Mesenteric fat pad (tissue), 1 donor: ENCODE measurements at places on chromosomes 6 and 20.

DNA sequence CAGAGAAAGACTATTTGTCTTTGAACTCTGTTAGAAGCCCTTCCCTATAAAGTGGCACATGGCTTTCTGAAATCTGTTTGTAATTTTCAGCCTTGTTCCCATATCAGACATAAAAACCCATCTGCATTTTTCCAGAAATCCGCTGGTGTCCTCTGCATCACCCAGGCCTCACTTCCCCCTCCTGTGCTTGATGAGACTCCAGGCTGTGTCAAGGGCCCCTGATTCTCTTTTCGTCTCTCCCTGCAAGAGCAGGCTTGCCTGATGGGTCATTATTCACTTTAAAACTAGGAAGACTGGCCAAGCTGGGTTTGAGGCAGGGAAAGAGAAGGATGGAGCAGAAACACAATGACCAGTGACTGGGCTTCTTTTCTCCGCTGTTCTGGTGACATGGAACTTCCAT is 10.6 kb upstream of the PROKR2 start:
- DNase-seq = no peak

GRCh38 chr20:45814314-45814713 is 1.9 kb downstream of the UBE2C start:
- DNase-seq = no peak

DNA sequence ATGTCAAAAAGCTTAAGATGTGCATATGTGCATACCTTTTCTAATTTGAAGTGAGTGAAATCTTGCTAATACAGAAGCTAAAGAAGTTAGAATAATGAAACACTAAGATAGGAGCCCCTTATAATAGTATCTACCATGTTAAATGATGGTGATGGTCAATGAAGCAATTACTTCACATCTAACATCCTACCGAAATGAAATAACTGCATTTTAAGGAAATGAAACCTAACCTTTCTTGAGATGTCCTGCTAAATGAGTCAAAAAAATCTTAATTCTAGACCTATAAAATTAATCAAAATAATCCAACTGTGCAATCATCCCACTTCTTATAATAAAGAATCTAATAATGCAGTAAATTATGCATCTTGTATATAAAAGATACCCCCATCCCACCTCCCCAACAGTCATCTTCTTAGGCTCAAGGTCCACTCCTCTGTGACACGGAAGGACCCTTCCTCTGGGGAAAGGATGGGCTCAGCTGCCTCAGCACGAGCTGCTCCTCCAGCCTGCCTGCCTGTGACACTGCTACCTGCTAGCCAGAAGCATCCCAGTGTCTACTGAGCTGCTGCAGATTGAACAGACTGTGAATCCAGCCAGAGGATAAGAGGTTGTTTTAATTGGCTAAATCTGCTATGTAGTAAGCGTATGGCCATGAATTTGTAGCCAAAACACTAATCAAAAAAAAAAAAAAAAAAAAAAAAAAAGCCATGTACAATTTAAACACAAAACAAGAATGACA is 129.6 kb upstream of the BEND3 start:
- no peak for DNase-seq

DNA sequence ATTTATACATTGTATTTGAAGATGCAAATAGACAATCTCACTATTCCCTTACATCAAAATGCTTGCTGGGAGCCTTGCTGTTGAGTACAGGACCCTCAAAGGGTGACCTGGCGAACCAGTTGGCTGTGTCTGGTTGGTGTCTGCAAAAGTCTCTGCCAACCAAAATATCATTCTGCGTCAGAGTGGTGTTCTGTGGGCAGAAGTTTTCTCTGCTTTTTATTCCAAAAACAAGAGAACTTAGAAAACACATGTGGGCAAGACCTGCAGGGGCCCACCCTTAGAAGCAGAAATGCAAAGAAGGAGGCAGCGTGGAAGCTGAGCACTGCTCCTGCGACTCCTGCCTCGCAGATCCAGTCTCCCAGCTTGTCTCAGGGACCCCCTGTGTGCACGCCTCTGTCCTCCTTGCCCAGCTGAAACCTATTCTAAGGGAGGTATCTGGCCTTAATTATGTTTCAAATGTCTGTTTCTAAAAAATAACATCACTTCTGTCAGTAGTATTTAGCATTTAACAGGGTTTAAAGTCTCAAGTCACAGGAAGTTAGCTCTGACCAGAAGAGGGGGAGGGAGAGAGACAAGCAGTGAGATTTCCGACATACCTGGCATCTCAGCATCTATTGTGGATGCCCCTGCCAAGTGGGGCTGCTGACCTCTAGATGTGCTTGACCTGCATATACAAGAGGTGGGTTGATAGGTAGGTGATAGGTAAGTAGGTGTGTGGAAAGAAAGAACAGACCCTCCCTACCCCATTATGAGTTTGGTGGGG is 101.3 kb downstream of the SASH1 start:
- no peak for DNase-seq

- DNase-seq = peak; percentile 85
Measured at GRCh38 chr20:59382157-59382725, 81.8 kb downstream of the EDN3 start.

GRCh38 chr6:15340775-15341174 is 94.9 kb downstream of the JARID2 start:
- DNase-seq = no peak

DNA sequence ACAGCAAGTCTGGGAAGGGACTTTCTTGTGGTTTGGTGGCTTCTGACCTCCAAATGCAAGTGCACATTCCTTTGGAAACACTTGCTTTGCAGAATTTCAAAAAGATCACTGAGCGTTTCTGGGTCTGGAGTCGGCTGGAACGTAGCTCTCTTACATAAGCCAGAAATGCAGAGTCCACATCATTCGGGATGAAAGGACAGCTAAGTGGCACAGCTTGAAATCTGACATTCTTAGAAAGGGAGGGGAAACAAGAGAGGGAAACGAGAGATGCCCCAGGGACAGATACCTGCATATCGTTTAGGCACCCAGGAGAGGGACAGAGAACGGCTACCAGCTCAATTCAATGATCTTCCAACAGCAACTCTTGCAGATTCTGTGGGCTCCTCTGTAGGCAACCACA is 118.7 kb downstream of the NFATC2 start:
- no peak for DNase-seq

DNA sequence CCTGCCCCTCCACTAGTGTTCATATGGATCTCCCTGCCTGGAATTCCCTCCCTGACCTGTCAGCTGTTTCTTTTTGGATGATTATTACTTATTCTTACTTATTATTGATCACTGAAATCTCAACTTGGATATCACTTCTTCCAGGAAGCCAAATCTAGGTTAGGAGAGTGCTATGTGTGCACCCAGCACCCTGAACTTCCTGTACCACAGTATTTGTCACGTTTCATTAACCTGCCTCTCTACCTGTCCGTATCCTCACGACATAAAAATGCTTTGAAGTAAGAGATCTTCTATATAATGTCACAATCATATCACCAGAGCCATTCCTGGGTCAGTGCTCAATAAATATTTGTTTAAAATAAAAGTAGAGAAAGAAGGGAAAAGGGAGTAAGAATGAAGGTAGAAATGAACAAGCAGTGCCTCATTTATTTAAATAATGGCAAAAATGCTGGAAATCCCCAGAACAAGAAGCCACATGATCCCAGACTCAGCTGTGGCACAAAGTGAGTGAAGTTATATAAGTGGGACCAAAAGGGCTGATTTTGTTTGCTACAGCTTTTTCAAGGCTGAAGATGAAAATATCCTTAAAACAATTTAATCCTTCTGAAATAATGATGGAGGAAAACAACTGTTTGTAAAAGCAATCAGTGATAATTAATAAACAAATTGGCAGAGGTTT is 88.0 kb upstream of the MANEA start:
- no peak for DNase-seq

DNA sequence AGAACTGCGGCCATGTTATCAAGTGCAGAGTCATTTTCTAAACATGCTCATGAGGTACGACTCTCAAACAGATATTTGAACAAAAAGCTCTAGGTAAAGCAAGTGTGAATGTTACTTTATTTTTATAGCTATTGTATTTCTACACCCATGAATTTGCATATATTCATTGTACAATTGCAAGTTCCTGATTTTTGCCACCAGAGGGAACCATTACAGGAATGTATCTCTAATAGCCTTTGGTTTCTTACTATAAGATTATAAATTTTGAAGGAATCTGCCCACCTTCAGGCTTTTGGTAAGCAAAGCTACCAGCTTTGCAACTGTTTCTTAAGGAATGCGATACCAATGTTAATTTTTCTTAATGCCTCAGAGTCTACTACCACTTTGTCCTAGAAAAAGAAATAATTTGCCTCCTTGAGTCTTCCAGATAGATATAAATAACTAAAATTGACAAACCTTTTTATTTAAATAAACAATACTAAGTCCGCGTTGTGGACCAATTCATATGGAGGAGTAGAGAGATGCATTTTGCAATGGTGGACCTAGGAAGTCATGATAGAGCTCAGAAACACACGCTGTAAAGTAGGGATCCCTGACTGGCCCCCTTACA is 125.4 kb upstream of the SAMD5 start:
- DNase-seq = no peak

DNA sequence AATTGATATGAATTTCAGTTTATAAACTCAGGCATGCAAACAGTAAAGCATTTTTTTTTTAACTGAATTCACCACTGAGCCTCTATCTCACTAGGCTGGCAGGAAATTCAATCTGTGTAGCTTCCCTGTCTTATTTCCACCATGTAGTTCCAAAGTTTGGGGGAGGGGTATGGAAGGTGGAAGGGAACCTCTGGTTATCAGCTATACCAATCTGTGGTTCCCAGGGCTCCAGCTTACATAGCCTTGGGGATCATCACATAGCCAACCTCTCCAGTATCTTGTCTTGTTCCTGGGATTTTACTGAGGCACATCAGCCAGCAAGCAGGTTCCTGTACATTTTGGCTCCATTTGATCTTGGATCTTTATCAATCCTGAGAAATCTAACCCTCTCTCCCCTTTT is 15.6 kb downstream of the RAD21L1 start:
- DNase-seq = no peak

DNA sequence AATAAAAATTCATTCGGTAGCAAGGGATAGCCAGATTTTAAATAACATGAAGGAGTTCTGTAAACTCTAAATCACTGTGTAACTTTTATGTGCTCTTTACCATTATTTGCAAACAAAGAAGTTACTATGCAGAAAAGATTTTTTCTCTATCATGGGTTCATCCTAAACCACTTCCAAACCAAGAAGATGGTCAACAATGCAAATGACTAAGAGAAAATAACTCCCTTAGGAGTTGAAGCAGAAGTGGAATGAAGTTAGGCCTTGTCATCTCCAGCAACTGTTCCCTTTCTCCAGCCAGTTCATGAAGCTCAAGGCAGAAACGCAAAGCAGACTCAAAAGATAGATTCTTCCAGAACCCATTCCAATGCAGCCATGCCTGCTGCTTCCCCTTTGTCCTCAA is 66.0 kb downstream of the MBOAT1 start:
- DNase-seq = no peak

GRCh38 chr20:35387334-35387733 is 24.4 kb downstream of the UQCC1 start:
- no peak for DNase-seq
